ENCODE measurements at places on chromosomes 7 and 10. TPM values are rescaled to one million over a fixed set of nuclear protein-coding genes. Genes with fewer than 3 reads are reported as not detected.
A peak's percentile ranks its signal among the peaks of the same experiment; 100 is the strongest.

The AMZ1 gene
- 0.02 TPM for total RNA-seq

DNA sequence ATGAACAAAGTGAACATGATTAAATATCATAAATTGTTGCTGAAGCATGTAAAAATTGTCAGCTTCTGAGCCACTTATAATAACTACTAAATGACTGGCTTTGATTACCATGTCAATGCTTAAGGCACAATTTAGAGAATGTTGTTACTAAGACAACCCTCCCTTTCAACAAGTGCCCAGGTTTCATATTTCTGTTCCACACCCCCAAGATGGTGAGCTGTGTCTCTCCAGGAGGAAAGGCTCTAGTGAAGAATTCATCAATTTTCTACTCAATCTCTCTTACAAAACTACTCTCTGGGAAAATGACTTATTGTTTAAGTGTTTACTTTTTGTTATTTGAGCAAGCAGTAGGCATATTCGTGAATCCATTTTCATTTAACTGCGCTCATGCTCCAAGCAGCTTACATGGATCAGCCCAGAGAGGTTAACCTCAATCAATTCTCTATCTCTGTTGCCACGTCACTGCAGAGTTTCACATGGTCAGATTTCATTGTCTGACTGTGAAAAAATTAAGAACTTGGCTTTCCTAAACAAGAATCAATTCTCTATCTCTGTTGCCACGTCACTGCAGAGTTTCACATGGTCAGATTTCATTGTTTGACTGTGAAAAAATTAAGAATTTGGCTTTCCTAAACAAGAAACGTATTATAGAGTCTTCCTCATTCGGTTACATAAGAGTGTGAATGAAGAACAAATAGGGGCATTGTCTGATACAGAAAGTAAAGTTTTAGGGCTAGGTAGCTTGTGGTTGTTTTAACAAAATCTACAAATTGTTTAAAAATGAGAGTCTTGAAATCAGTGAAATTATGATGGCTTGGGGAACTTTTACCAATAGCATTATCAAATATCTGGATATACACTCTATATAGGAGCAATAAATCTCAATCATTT, 49.7 kb downstream of the CCDC71L start:
- no peak for DNase-seq

- no peak for DNase-seq
Measured at GRCh38 chr10:88754287-88754686, 5.5 kb upstream of the LIPN start.

- peak; percentile 6 for DNase-seq
Measured at GRCh38 chr10:9211228-9211627, 1156.7 kb downstream of the GATA3 start.

DNA sequence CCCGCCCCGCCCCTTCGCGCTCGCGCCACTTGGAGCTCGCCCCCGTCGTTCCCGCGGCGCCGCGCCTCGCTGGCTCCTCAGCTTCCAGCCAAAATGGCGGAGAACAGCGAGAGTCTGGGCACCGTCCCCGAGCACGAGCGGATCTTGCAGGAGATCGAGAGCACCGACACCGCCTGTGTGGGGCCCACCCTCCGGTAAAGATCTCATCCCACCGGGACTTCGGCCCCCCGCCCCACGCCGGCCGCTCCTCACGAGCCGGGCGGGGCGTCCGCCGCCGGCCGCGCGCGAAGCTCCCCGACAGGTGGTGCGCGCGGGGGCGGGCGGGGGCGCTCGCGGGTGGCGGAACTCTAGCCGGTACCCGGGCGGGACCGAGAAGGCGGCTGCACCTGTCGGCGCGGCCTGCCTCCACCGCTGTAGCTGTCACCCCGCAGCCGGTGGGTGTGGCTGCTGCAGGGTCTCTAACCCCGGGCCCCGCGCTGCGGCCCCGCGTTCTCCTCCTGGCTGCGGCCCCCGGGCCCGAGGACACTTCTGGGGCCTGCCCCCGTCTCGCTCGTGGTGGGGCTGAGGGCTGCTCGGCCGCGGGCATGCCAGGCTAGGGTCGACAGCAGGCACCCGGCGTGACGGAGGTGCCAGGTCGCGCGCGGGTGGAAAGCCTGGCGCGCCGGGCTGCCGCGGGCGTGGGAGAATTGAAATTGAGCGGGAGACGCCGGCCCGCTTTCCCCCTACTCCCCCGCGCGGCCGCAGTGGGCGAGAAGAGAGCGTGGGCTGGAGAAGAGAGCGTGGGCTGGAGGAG, at the start of gene EXOC6:
EXOC6 (plus strand) TSS at position 80 of the 793 bp plus-strand sequence; CDS start at position 94, 14 bp downstream.
- DNase-seq, result peak; percentile 75

- no peak for DNase-seq
Measured at GRCh38 chr10:12020574-12020973, 22.0 kb downstream of the UPF2 start.

- no peak for DNase-seq
Measured at GRCh38 chr10:3564346-3565002, 220.5 kb downstream of the KLF6 start.

DNA sequence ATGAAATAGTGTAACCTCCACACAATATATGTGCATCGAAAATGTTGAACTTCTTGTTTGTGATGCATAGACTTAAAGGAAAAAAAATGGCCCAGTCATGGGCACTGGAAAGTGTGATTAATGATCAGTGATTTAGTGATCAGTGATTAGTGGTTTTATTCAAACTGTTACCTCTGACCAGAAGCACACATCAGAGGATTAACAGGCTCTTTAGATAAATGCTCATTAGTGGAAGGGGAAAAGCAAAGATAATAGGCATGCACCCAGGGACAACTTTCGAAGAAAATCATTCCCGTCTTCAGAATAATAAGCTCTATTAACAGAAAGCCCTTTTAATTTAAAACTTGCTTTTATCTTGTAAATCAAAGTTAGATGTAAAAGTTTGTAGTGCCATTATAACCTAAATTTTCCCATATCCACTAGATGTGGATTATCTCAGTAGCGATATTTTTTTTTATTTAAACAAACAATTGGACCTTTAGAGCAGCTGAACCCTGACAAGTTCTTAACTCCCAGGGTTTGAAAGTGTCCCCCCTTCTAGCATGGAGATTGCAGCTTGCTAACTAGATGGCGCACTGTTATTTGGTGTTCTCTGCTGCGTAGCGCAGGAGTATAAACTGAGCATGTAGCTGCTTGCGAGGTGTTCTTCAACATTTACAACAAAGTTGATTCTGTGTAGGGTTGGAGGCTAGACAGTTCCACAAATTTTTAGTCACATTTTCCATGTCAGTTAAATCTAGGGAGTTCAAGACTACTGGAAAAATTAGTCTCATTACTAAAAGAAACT, at the start of gene CREB5:
CREB5 (plus strand) TSS at position 643 of the 787 bp plus-strand sequence. CDS start 397 bp downstream, outside the sequence.
- DNase-seq, result no peak

The CABCOCO1 gene
- total RNA-seq, result not detected

The BAIAP2L1 gene
- 21.7 TPM for total RNA-seq

The HHEX gene
- 2.9 TPM for total RNA-seq

DNA sequence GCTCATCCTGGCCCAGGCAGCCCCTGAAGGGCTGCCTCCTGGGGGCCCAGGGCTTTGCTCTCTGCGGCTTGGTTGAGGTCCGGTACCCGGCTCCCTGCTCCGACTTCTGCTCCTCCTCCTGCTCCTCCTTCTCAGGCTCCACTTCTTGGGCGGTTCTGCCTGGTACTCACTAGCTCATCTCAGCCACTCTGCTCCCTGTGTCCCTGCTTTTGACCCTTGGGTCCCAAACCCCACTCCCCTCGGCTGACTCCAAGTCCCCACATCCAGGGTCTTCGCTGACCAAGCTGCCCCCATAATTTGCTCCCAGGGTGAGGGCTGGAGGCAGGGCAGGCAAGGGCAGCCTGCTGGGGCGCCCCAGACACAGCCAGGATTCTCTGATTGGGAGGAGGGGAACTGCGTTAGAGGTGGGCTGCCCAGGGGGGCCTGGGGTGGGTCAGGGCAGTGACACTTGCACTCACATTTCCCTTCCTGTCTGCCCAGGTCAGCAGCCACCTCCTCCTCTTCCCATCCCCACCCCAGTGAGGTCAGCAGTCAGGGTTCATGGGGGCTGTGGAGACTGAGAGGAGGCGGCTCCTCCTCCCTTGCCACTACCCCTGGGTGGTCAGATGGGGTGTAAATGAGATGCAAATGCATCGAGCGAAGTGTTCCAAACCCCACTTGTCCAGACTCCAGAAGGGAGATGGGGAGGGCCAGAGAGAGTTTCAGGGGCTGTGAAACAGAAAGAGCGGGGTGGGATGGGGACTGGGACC, 2.2 kb downstream of the SMARCD3 start:
- no peak for DNase-seq

GRCh38 chr7:149414171-149414570, 46.7 kb downstream of the ZNF777 start:
- DNase-seq, result no peak

DNA sequence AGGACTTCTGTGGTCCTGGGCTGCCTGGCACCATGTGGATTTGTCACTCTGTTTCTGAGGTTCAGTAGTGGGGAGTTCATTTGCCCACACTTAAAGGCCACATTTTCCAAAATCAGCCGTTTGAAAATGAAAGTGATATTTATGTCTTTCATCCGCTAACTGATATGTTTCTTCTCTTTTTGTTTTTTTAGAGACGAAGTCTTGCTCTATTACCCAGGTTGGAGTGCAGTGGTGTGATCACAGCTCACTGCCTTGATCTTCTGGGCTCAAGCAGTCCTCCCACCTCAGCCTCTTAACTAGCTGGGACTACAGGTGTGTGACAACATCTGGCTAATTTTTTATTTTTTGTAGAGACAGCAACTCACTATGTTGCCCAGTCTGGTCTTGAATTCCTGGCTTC, 58.6 kb downstream of the EBLN1 start:
- DNase-seq, result no peak

DNA sequence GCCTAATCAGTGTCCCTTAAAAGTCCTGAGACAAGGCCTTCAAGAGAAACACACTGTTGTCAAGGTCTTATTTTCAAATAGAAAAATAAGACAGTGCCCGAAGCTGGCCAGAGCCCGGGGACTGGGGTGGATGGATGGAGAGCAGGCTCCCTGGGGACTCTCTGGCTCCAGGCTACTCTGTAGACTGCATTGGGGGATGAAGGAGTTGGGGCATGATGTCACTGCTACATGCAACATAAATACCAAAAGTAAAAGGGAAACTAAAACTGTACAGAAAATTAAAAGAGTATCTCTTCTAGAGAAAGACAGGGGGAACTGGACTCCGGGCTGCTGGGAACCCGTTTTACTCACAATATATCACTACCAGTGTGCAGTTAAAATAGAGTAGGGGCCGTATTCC, 629.8 kb downstream of the KCNMA1 start:
- no peak for DNase-seq

GRCh38 chr10:30857803-30858202, 173.9 kb downstream of the ZNF438 start:
- DNase-seq, result peak; percentile 17

DNA sequence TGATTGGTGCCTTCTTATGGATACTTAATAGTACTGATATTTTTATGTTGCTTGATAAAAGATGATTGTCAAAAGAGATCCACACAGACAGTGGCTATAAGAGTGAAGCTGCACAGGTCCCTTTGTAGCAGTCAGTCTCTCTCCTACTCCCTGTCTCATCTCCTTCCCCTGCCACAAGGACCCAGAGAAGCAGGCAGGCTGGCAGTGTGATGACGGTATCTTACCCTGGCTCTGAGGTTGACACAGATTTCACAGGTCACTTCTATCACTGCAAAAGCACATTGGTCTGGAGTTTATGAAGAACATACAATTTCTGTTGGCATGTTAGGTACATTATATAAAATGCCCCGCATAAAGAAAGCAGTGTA, 64.4 kb upstream of the AHR start:
- no peak for DNase-seq

DNA sequence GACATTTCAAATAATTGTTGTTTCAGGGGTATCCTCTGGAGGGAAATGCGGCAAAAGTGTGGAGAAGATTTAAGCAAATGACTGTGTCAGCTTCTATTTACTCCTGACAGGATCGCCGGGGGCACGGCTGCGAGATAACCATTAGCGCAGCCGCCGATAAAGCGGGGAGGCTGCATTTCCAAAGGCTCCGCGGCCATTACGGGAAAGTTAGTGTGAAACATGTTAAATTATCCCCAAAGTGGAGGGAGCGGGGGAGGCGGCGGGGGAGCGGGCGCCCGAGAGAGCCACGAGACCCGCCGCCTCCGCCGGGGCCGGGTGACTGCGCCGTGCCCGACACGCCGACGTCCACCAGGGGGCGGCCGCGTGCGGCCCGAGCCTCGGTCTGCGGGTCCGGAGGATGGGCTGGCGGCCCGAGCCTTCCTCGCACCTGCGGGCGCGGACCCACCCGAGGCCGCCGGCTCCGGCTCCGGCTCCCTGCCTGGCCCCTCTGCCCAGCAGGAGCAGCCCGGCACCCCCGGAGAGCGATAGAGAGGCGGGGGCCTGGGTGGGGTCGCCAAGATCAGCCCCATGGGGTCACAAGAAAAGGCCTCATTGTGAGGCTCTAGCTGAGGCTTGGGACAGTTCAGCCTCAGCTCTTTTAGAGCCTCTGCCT, 74.4 kb upstream of the PAX2 start:
- no peak for DNase-seq

DNA sequence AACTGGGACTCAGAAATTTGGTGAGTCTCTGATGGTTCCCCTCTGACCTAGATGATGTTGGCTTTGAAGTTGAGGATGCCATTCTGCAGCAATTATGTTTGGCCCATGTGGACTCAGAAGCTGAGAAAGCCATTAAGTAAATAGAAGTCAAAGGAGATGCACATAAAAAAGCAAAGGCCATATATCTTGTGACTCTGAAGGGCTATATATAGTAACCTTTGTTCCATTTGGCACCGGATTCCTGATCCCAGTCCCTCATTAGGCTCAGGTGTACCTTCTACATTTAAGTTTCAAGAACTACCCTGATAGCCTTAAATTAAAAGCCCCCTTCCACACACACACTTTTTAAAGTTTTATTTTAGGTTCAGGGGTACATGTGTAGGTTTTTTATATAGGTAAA, 50.0 kb upstream of the PDK4 start:
- no peak for DNase-seq

The OIT3 gene
- total RNA-seq, result 0.08 TPM

DNA sequence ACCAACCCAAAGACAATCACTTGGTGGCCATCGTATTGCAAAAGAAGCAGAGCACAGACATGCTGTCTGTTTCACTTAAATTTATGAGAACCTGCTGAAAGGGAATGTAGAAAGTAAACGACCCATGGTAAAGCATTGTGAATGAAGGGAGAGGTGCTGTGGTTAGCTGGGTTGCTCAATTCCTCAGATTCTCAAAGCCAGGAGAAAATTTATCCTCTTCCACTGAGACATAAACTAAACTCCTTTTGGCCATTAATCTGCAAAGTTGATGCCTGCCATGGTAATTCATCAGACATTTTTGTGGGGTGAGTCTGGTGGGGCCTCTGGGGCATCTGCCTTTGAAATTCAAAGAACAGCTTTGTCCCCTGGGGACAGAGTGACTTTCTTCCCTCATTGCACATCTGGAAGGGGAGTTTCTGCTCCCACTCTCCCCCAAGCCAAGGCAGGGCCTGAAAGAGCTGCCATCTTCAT, 951.0 kb downstream of the LRMDA start:
- no peak for DNase-seq

The KEL gene
- total RNA-seq, result 0.08 TPM

DNA sequence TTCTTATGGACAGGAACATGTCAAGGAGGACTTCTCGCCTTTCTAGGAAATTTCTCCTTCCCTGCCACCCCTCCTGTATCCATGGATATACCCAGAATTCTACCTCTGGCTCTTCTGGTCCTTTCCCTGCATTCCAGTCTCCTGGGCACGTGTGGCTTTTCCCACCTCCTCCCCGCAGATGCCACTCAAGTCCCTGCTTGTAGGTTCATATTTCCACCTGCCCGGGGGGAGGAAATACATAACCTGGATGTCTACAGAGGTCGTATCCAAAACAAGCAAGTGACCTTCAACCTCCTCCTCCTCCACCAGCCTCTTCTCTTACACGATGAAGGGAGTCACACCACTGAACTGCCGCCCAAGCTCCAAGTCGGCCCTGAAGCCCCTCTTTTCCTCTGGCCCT, 20.7 kb downstream of the FGFR2 start:
- no peak for DNase-seq

The UTF1 gene
- not detected for total RNA-seq
